Immature natural killer cell (primary cell): ENCODE measurements at places on chromosomes 5 and 9. TPM values are rescaled to one million over a fixed set of nuclear protein-coding genes. Genes with fewer than 3 reads are reported as not detected.

ARPC5L gene
- 169 TPM for polyA plus RNA-seq

SQSTM1 gene
- 268 TPM for polyA plus RNA-seq

SOHLH1 gene
- not detected for polyA plus RNA-seq

FCN2 gene
- not detected for polyA plus RNA-seq

URM1 gene
- polyA plus RNA-seq, result 61.5 TPM

PRRT1B gene
- not detected for polyA plus RNA-seq

TNFSF8 gene
- polyA plus RNA-seq, result 6.0 TPM

P4HA2 gene
- polyA plus RNA-seq, result not detected

ANKRD55 gene
- polyA plus RNA-seq, result not detected

PCDHGA3 gene
- polyA plus RNA-seq, result 0.11 TPM

FBN2 gene
- polyA plus RNA-seq, result not detected

LAMC3 gene
- polyA plus RNA-seq, result not detected

CNTFR gene
- polyA plus RNA-seq, result not detected

ANKDD1B gene
- 0.63 TPM for polyA plus RNA-seq

PCDHGC5 gene
- not detected for polyA plus RNA-seq

- H3K27ac ChIP-seq, result no peak overlapping the region
These were observed 17.0 kb downstream of the BTF3 start for GRCh38 chr5:73515232-73515631.

GRCh38 chr5:979100-979817 lies 29.3 kb upstream of the NKD2 start:
- no peak for DNase-seq
- no peaks in the 10 kb centered on the region for H3K36me3 ChIP-seq
- H3K4me1 ChIP-seq, result no peaks in the 10 kb centered on the region
- H3K4me3 ChIP-seq, result no peak overlapping the region
- H3K27ac ChIP-seq, result no peak overlapping the region

DNA sequence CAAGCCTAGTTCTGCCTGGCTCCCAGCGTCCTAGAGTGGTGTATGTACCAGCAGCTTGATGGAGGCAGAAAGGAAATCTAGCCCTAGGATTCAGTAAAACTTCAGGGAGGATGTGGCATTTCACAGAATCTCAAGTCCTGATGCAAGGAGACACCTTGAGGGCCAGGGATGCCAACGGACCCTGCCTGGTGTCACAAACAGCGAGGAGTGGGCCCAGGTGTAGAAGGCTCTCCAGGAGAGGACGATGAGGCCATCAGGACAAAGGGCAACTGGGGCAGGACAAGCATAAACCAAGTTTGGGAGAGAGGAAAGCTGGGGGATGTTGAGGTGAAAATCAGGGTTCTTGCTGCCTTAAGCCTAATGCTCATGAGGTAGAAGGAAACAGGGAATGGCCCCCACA lies 82.1 kb upstream of the SLC25A51 start:
- H3K4me1 ChIP-seq, result no peaks in the 10 kb centered on the region
- DNase-seq, result no peak
- no peaks in the 10 kb centered on the region for H3K27me3 ChIP-seq
- peaks cover 4% of the 10 kb centered on the region for H3K36me3 ChIP-seq
- H3K4me3 ChIP-seq, result no peak overlapping the region
- no peak overlapping the region for H3K27ac ChIP-seq

DNA sequence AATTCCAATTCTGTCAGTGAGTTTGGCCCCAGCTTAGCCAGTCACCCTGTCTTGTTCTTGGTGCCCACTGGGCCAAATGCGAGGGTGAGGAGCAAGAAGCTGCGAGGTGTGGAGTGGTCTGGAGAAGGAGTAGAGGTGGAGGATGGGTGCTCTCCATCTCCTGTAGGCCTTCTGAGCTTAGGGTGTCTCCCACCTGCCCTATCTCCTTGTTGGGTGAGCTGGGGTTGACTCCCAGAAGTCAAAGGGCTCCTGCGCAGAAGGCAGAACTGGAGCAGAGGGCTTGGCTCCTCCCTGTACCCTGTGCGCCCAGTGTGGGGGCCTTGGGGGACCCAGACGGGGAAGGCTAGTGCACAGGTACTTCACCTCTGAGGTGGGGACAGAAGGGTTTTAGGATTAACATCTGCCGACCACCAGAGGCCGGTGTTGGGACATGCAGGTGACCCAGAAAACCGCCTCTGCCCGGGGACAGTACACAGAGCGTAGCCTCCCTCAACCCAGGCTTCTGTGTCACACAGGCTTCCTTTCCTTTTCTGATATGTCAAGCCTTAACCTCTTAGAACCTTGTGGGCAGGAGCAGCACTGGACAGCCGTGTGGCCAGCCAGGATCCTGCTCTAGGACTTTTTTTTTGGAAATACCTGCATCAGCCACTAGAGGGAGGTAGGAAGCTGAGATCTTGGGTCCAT lies 16.9 kb downstream of the IL5 start:
- H3K36me3 ChIP-seq, result no peaks in the 10 kb centered on the region
- no peak overlapping the region for H3K27ac ChIP-seq
- DNase-seq, result peak; percentile 50
- H3K27me3 ChIP-seq, result peaks cover 5% of the 10 kb centered on the region
- H3K4me3 ChIP-seq, result no peak overlapping the region

- no peak for DNase-seq
- no peak overlapping the region for H3K4me3 ChIP-seq
- no peaks in the 10 kb centered on the region for H3K4me1 ChIP-seq
- peaks cover 6% of the 10 kb centered on the region for H3K27me3 ChIP-seq
- H3K27ac ChIP-seq, result no peak overlapping the region
- H3K36me3 ChIP-seq, result no peaks in the 10 kb centered on the region
These were observed 27.6 kb downstream of the CYSTM1 start for GRCh38 chr5:140202610-140203009.

GRCh38 chr5:502325-503079 lies 21.7 kb downstream of the SLC9A3 start:
- H3K36me3 ChIP-seq, result no peaks in the 10 kb centered on the region
- H3K27me3 ChIP-seq, result no peaks in the 10 kb centered on the region
- H3K4me3 ChIP-seq, result no peak overlapping the region
- no peak for DNase-seq
- H3K27ac ChIP-seq, result no peak overlapping the region

GRCh38 chr5:138503487-138504270 lies 38.4 kb downstream of the EGR1 start:
- peaks cover 3% of the 10 kb centered on the region for H3K4me1 ChIP-seq
- DNase-seq, result peak; percentile 58
- H3K4me3 ChIP-seq, result no peak overlapping the region
- peaks cover 4% of the 10 kb centered on the region for H3K27me3 ChIP-seq

GRCh38 chr5:170171811-170172210 lies 61.0 kb upstream of the C5orf58 start:
- no peak overlapping the region for H3K4me3 ChIP-seq
- peaks cover 7% of the 10 kb centered on the region for H3K27me3 ChIP-seq
- no peaks in the 10 kb centered on the region for H3K4me1 ChIP-seq
- H3K36me3 ChIP-seq, result no peaks in the 10 kb centered on the region

DNA sequence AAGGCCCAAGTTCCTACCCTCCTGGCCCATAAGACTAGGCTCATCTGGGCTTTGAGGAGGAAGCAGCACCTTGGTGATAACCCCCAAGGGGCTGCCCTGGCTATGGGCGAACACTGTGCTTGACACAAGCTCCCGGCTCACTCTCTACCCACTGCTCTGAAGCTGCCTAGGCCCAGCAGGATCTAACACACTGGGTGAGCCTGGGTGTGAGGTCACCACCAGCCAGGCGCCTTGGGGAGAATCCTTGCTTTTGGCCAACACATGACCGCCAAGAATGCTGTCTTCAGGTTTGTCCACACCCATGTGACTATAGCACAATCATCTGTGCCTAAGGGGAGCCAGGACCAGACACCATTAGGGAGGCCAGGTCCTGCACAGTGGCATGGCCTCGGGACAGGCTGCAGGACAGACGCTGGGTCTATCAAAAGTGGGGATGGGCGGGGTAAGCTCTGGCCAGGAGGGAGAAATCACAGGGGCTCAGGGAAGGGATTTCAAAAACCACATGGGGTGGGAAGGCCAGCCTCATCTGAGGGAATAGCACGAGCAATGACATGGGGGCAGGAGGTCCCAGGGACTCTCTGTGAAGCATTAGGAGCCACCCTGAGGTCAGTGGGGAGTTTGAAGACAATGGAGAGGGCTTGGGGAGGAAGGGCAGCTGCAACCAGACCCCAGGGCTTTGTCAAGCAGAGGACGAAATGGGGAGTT lies 29.6 kb downstream of the BICD2 start:
- H3K4me1 ChIP-seq, result peaks cover 60% of the 10 kb centered on the region
- H3K27ac ChIP-seq, result no peak overlapping the region
- DNase-seq, result no peak

- no peak overlapping the region for H3K27ac ChIP-seq
- no peak overlapping the region for H3K4me3 ChIP-seq
- no peaks in the 10 kb centered on the region for H3K27me3 ChIP-seq
- no peak for DNase-seq
- no peaks in the 10 kb centered on the region for H3K4me1 ChIP-seq
- H3K36me3 ChIP-seq, result peaks cover 24% of the 10 kb centered on the region
These were observed 51.4 kb downstream of the FAM114A2 start for GRCh38 chr5:153987301-153987700.

DNA sequence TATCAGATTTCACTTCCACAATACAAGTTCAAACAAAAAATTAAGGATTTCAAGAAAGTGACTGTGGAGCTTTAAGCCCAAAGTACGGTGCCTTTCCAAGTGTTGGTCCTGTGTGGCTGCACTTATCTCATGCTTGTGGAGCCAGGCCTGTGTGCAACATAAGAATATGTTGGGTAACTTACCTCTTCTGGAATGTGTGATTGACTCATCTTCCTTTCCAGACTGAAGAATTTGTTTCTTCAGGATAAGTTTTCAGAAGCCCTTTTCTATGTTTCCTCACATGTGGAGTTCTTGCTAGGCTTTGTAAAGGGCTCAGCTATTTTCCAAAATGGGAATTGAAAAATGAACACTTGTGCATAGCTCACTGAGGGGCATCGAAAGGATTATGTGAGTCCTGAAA lies 485.1 kb upstream of the PAPPA start:
- H3K27ac ChIP-seq, result no peak overlapping the region
- H3K27me3 ChIP-seq, result peaks cover 2% of the 10 kb centered on the region
- DNase-seq, result no peak
- no peaks in the 10 kb centered on the region for H3K4me1 ChIP-seq
- no peak overlapping the region for H3K4me3 ChIP-seq
- no peaks in the 10 kb centered on the region for H3K36me3 ChIP-seq

GRCh38 chr9:37990404-37991015 lies 78.5 kb downstream of the SHB start:
- H3K36me3 ChIP-seq, result no peaks in the 10 kb centered on the region
- peaks cover 15% of the 10 kb centered on the region for H3K4me1 ChIP-seq
- DNase-seq, result no peak
- H3K27ac ChIP-seq, result no peak overlapping the region
- H3K27me3 ChIP-seq, result no peaks in the 10 kb centered on the region

GRCh38 chr5:79890119-79890929 lies 100.7 kb downstream of the MTX3 start:
- H3K4me3 ChIP-seq, result no peak overlapping the region
- no peaks in the 10 kb centered on the region for H3K36me3 ChIP-seq
- H3K27me3 ChIP-seq, result no peaks in the 10 kb centered on the region

DNA sequence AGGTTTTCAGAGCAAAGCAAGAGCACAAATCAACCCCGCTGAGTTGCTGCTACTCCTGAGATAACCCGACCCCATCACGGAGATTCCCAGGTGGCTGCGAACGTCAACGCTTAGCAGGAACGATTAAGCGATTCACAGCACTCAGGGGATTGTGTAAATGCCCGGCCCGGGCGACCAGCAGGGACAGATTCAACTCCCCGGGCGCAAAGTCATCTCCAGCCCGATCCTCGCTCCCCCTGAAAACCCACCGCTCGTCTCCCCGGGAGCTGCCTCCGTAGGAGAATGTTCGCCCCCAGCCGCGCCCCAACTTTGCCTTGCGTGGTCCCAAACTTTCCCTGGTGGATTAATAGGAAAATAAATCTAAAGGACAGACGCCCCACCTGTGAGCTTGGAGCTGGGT lies 685 bp downstream of the SLC24A2 start:
- no peaks in the 10 kb centered on the region for H3K4me1 ChIP-seq
- no peak overlapping the region for H3K27ac ChIP-seq
- no peak for DNase-seq
- peaks cover 4% of the 10 kb centered on the region for H3K27me3 ChIP-seq
- no peak overlapping the region for H3K4me3 ChIP-seq
- no peaks in the 10 kb centered on the region for H3K36me3 ChIP-seq

GRCh38 chr5:123178683-123179082 lies 89.6 kb downstream of the PRDM6 start:
- H3K27ac ChIP-seq, result no peak overlapping the region
- H3K36me3 ChIP-seq, result no peaks in the 10 kb centered on the region

DNA sequence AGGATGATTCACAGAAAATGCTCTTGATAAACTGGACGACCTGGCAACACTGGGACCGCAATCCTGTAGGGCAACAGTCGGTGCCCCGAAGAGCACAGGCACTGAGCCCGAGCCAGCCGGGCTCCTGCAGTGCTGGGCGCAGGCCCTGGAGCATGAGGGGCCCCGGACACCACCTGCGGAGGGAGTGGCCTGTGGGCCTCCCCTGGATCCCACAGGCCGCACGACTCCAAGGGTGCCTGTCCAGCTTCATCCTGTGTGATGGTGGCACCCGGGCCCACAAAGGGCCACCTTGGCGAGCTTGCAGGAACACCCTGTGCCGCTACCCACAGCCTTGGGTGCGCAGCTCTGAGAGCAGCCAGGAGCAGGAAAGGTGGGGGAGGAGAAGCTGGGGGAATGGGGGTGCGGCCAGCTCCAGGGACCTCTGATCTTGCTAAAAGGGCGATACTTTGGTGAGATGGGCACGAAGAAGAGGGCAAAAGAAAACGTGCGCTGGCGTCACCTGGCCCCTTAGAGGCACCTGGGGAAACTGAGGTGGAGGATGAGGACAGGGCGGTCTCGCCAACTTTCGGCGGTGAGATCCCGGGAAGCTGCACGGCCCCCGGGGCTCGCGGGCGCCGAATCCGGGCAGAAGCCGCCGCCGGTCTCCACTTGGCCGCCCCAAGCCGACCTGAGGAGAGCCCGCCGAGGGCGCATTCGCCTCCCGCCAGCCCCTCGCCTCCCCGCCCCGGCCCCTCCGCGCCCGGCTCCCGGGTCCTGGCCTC lies 722 bp downstream of the TBC1D9B start:
- H3K27me3 ChIP-seq, result peaks cover 5% of the 10 kb centered on the region
- peaks cover 4% of the 10 kb centered on the region for H3K36me3 ChIP-seq
- peaks cover 21% of the 10 kb centered on the region for H3K4me1 ChIP-seq
- DNase-seq, result peak; percentile 18

DNA sequence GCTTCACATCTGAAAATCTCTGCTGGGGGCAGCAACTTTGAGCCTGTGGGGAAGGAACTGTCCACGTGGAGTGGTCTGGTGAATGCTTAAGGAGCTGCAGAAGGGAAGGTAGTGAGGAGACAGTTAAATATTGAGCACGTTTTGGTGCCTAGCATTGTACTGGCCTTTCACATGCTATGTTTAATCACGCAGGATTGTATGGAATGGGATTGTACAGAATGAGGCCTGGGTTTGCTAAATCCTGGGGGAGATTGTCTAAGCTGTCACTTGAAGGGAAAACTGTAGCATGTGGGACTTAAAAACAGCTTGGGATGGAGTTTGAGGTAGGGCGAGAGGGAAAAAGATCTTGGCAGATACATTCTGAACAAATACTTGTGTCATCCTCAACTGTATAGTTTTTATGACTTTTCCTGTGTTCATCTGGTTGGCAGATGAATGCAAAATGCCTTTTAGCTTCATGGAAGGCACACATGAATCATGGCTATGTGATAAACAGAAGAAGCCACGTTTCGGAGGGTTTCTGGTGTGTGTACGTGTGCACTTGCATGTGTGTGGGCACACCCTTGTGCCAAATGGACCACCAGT lies 106.6 kb downstream of the TMC1 start:
- H3K4me3 ChIP-seq, result no peak overlapping the region
- H3K27ac ChIP-seq, result no peak overlapping the region
- H3K4me1 ChIP-seq, result no peaks in the 10 kb centered on the region
- no peak for DNase-seq
- no peaks in the 10 kb centered on the region for H3K36me3 ChIP-seq
- H3K27me3 ChIP-seq, result no peaks in the 10 kb centered on the region

- H3K4me3 ChIP-seq, result no peak overlapping the region
- H3K36me3 ChIP-seq, result no peaks in the 10 kb centered on the region
- no peak for DNase-seq
- H3K4me1 ChIP-seq, result peaks cover 7% of the 10 kb centered on the region
- no peak overlapping the region for H3K27ac ChIP-seq
These were observed 9.4 kb downstream of the ANKS6 start for GRCh38 chr9:98786750-98787510.
